HTR-8/SVneo (cell line): ENCODE measurements at places on chromosomes 2 and 18.

- no peak for DNase-seq
Measured at GRCh38 chr18:58341916-58342315, 287.0 kb downstream of the ALPK2 start.

GRCh38 chr2:120702801-120703200 lies 32.9 kb upstream of the GLI2 start:
- DNase-seq, result no peak

DNA sequence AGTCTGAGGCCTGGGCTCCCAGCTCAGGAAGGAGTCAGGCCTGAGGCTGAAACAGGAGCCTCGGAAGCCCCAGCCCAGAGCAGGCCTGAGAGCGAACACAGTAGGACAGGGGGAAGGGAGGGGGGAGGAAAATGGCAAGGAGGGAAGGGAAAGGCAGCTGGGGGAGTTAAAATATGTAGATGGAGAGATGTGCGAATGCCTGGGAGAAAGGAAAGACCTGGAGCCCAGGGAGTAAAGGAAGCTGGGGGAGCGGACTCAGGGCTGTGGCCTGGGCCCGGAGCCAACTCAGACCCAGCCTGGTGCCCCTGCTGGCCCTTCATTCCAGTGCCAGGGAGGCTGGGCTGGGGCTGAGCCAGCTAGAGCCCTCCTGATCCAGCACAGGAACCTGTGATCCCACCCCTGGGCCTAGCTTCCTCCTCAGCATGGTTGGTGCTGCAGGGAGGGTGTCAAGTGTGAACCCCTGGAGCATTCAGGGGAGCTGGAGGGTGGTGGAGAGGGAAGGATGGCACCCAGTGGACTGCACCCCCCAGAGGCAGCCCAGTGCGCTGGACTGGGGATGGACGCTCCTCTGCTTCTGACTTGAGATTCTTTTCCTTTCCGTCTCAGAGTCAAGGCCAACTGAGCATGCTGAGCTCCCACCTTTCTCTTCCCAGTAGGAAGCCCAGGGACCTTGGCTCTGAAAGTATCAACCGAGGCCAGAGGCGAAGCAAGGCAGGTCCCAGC lies 46.3 kb downstream of the EMX1 start:
- no peak for DNase-seq

- DNase-seq, result no peak
Measured at GRCh38 chr18:3666526-3667254, 216.7 kb downstream of the TGIF1 start.

GRCh38 chr2:113162173-113162572 lies 11.6 kb upstream of the PSD4 start:
- DNase-seq, result no peak
